T-helper 17 cell (primary cell): ENCODE measurements at places on chromosomes 11 and 22.

- no peaks in the 10 kb centered on the region for H3K4me1 ChIP-seq
- no peak for DNase-seq
- no peaks in the 10 kb centered on the region for H3K36me3 ChIP-seq
Measured at GRCh38 chr11:92123540-92123939, 101.1 kb upstream of the FAT3 start.

DNA sequence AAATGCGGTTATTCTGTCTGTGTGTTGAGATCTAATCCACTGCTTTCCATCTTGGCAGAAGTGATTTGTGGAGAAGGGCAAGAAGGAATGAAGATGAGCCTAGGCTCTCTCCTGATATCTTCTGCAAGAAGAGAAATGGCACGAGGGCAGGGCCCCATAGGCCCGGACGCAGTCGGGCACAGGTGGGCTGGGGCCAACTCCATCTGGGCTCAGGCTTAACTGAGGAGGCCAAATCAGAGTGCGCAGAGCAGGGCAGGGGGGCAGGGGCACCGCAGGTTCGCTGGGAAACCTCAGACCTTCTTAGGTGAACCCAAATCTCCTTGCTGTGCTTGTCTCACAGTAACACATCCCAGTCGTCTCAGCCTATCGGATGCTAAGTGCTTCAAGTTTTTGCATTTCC, 32.8 kb upstream of the BID start:
- no peak for DNase-seq
- no peaks in the 10 kb centered on the region for H3K27me3 ChIP-seq
- H3K36me3 ChIP-seq = no peaks in the 10 kb centered on the region

DNA sequence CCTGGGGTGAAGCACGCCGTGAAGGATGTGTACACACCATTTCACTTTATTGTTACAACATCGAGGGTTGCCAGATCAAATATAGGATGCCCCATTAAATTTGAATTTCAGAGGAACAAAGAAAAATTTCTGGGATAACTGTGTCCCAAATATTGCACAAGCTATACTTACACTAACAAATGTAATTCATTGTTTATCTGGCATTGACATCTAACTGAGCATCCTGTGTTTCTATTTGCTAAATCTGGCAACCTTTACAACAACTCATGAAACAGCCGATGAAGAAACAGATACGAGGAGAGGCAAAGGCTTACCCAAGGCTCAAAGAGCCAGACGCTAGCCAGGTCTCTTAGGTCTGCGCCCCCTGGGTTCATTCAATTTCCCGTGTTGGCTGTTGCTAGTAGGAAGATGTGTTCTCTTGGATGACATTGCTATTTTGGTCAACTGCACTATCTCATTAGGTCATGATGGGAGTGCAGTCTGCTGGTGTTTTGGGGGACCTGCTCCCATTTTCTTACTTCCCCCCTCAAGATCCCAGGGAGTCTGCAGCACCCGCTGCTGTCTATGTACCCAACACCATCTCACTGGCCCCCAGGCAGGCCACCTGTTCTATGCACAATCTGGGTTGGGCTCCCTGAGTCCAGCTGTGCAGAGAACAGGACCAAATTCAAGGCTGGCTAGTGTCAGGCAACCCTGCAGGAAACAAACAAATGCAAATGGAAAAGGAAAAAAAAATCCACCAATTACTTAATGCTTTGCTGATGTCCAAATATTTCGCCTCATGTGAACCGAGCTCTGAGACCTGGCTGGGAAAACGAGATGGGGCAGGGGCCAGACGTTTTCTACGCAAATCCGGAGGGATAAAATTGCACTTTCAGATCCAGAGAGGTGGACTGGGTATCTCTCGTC, 560.9 kb downstream of the MIAT start:
- peaks cover 12% of the 10 kb centered on the region for H3K27me3 ChIP-seq
- H3K4me1 ChIP-seq = no peaks in the 10 kb centered on the region
- no peaks in the 10 kb centered on the region for H3K36me3 ChIP-seq
- H3K4me3 ChIP-seq = no peak overlapping the region

GRCh38 chr11:119602745-119603373, 126.1 kb downstream of the NECTIN1 start:
- no peak overlapping the region for H3K27ac ChIP-seq
- H3K36me3 ChIP-seq = no peaks in the 10 kb centered on the region
- peaks cover 2% of the 10 kb centered on the region for H3K4me1 ChIP-seq
- H3K27me3 ChIP-seq = peaks cover 56% of the 10 kb centered on the region
- no peak overlapping the region for H3K4me3 ChIP-seq

DNA sequence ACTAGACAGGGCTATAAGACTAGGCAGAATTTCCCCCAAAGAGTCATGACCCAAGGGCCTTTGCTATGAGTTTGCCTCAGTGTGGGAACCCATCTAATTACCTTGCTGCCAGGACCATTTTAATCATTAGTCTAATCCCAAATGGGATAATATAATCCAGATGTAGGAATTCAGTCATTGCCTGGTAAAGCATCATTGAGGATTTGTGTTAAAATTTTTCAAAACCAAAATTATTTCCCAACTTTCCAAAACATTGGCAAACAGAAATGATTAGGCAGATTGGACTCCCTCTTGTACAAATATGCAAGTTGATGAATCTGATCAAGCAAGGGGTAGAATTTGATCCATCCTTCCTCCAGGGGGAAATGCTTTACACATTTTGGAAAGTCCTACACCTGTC, 16.2 kb upstream of the MMP13 start:
- no peak overlapping the region for H3K4me3 ChIP-seq
- H3K27me3 ChIP-seq = peaks cover 17% of the 10 kb centered on the region

GRCh38 chr11:122186439-122187080, 70.5 kb upstream of the BLID start:
- no peak for DNase-seq
- no peaks in the 10 kb centered on the region for H3K4me1 ChIP-seq
- no peak overlapping the region for H3K4me3 ChIP-seq
- H3K27me3 ChIP-seq = peaks cover 8% of the 10 kb centered on the region

GRCh38 chr11:107592231-107592590, 1.3 kb downstream of the ELMOD1 start:
- H3K4me3 ChIP-seq = peak overlapping the region; percentile 92
- no peak for DNase-seq
- no peaks in the 10 kb centered on the region for H3K36me3 ChIP-seq
- peaks cover 80% of the 10 kb centered on the region for H3K27me3 ChIP-seq

GRCh38 chr11:59769111-59769510, 13.9 kb downstream of the STX3 start:
- no peak overlapping the region for H3K4me3 ChIP-seq
- peaks cover 23% of the 10 kb centered on the region for H3K4me1 ChIP-seq
- no peak overlapping the region for H3K27ac ChIP-seq
- H3K27me3 ChIP-seq = no peaks in the 10 kb centered on the region
- no peak for DNase-seq

- H3K27ac ChIP-seq = peak overlapping the region; percentile 97
- H3K27me3 ChIP-seq = no peaks in the 10 kb centered on the region
- DNase-seq = no peak
- H3K4me3 ChIP-seq = peak overlapping the region; percentile 98
Measured at GRCh38 chr11:205221-206001, 1.8 kb downstream of the BET1L start.

- no peak overlapping the region for H3K27ac ChIP-seq
- no peak for DNase-seq
- H3K4me3 ChIP-seq = no peak overlapping the region
- no peaks in the 10 kb centered on the region for H3K27me3 ChIP-seq
- peaks cover 4% of the 10 kb centered on the region for H3K4me1 ChIP-seq
Measured at GRCh38 chr11:110919241-110919922, 207.1 kb upstream of the ARHGAP20 start.

DNA sequence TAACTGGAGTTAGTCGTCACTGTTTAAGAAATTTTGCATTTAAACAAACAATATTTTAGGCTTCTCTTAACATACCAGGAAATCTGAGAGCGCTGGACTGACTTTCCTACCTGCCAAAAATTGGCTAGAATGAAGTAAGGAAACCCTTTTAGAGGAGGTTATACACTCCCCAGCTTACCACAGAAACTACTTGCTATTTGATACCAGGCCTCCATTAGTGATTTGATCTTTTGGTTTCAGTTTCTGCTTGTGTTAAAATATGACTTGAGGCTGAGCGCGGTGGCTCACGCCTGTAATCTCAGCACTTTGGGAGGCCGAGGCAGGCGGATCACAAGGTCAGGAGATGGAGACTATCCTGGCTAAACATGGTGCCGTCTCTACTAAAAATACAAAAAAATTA, 419.9 kb downstream of the LRRC4C start:
- no peak overlapping the region for H3K4me3 ChIP-seq
- H3K27ac ChIP-seq = no peak overlapping the region
- no peaks in the 10 kb centered on the region for H3K4me1 ChIP-seq
- no peak for DNase-seq
- no peaks in the 10 kb centered on the region for H3K27me3 ChIP-seq
- H3K36me3 ChIP-seq = no peaks in the 10 kb centered on the region

DNA sequence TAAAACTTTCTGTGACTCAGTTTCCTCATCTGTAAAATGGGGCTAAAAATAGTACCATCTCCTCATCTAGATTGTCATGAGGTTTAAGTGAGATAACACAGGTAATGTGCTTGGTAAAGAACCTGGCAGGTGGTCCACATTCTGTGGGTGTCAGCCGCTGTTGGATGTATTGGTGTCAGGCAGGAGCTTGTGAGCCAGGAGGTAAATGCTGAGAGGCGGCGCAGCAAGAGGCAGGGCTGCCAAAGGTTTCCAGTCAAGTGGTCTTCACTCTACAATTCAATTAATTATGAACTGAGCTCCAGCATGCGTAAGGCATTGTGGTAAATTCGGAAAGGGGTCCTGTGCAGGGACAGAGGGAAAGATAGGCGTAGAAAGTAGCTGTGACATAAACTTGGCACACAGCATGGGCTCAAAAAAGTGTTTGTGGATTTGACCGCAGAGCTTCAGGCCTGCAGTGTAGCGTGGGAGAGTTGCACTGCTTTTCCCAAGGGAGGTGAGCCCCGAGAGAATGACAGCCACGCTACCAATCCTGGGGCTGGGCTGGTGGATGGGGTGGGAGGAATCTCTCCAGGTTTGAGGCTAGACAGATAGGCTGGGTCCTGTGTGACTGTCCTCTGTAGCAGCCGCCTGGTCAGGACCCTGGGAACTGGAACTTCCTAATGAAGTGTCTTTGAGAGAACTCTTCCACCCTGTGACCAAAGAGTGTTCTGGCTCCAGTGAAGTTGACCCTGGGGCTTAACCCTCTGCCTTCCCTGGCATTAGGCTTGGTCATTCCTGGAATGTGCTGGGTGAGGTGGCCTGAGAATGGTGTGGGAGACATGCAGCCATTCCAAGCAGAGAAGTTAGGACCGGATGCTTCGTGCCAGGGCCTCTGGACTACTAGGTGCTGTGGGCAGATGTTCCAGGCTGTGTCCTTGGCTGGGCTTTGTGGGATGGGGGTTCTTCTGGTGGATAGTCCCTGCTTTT, 122.4 kb downstream of the FEZ1 start:
- no peak overlapping the region for H3K27ac ChIP-seq
- H3K27me3 ChIP-seq = peaks cover 80% of the 10 kb centered on the region
- H3K36me3 ChIP-seq = peaks cover 6% of the 10 kb centered on the region

DNA sequence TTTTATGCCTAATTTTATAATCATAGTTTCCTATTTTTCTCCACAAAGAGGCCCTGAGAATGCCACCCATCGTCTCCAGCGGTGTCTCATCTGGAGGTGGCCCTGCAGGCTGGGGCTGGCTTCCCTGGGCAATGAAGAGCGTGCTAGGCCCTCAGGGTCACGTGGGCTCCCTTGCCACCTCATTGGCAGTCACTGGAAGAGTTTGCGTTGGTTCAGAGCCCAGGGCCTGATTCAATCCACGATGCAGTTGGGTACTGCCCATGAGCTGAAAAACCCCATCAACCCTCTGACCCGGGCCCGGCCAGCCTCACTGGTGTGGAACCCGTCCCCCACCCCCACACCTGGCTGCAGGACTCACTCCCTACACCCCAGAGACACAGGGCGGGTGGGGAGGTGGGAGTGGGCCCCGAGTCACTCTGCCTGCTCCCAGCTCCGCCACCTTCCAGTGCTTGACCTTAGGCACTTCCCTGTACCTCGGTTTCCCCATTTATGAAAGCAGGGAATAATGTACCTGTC, 43.4 kb upstream of the A4GALT start:
- no peak overlapping the region for H3K27ac ChIP-seq
- no peak overlapping the region for H3K4me3 ChIP-seq
- no peak for DNase-seq
- peaks cover 2% of the 10 kb centered on the region for H3K4me1 ChIP-seq
- H3K36me3 ChIP-seq = no peaks in the 10 kb centered on the region

- H3K36me3 ChIP-seq = peaks cover 3% of the 10 kb centered on the region
- DNase-seq = no peak
- H3K27ac ChIP-seq = peak overlapping the region; percentile 95
- H3K4me1 ChIP-seq = peaks cover 51% of the 10 kb centered on the region
- H3K27me3 ChIP-seq = no peaks in the 10 kb centered on the region
- H3K4me3 ChIP-seq = peak overlapping the region; percentile 96
Measured at GRCh38 chr22:37483050-37483449, 3.1 kb downstream of the MFNG start.

GRCh38 chr11:45107029-45107428, 39.4 kb upstream of the PRDM11 start:
- H3K27me3 ChIP-seq = peaks cover 41% of the 10 kb centered on the region
- no peaks in the 10 kb centered on the region for H3K36me3 ChIP-seq
- H3K4me1 ChIP-seq = peaks cover 15% of the 10 kb centered on the region
- no peak for DNase-seq
- H3K4me3 ChIP-seq = no peak overlapping the region

GRCh38 chr11:131246156-131246555, 124.3 kb upstream of the NTM start:
- no peaks in the 10 kb centered on the region for H3K36me3 ChIP-seq
- peaks cover 27% of the 10 kb centered on the region for H3K27me3 ChIP-seq
- DNase-seq = no peak
- H3K4me1 ChIP-seq = no peaks in the 10 kb centered on the region

- no peak overlapping the region for H3K27ac ChIP-seq
- no peak for DNase-seq
- H3K4me1 ChIP-seq = peaks cover 4% of the 10 kb centered on the region
- no peak overlapping the region for H3K4me3 ChIP-seq
- peaks cover 4% of the 10 kb centered on the region for H3K36me3 ChIP-seq
Measured at GRCh38 chr11:86798988-86799387, 1.4 kb upstream of the PRSS23 start.

- H3K4me1 ChIP-seq = peaks cover 20% of the 10 kb centered on the region
- no peak overlapping the region for H3K27ac ChIP-seq
Measured at GRCh38 chr11:72789493-72790131, 4.2 kb downstream of the STARD10 start.

DNA sequence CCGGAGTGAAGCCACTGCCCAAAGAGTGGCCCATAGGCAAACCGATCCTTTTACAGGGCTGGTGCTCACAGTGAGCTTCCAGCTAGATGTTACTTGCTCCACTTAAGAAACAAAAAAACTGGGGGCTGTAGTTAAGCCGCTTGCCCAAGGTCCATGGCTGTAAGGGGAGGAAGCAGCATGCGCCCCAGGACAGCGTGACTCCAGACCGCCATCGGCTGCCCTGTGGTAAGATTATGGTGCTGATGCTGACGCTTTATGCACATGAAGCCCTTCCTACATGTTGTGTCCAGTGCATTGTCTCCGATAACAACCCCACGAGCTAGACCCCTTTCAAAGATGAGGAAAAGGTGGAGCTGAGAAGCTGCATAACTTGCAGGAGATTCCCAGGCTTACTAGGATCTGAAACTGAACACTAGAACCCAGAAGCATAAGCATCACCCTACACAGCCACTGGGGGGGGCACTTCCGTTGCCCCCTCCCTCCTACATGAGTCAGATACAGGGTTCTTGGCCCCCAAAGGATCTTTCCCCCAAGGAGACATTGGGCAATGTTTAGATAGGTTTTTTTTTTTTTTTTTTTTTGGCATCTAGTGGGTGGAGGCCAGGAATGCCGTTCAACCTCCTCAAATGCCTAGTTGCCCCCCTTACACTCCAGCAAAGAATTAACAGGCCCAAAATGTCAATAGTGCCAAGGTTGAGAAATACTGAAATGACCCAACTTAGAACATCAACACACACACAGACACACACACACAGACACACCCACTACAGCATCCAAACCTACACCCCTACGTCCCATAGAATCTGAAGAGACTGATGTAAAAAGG, 53.9 kb downstream of the MN1 start:
- no peak overlapping the region for H3K4me3 ChIP-seq
- H3K4me1 ChIP-seq = peaks cover 3% of the 10 kb centered on the region
- H3K36me3 ChIP-seq = peaks cover 5% of the 10 kb centered on the region
- H3K27me3 ChIP-seq = peaks cover 59% of the 10 kb centered on the region
- DNase-seq = no peak
